C1 segment of cervical spinal cord (tissue), 14 donors: ENCODE measurements at places on chromosomes 4 and X.

DNA sequence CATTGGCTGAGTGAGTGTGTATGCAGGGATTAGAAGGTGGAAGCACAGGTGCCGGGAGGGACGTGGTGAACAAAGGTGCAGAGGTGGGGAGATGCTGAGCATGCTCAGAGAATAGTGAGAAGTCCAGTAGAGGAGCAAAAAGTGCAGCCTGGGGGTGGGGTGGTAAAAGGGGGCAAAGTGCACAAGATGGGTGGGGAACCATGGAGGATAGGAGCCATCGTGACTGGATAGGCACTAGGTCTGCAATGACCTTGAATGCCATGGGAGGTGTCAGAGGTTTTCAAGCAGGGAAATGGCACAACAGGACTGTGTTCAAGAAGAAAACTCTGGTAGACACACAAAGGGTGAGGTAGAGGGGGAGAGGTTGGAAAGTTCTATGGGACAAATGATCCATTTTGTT lies 6.6 kb upstream of the DDX3X start:
- DNase-seq: no peak

DNA sequence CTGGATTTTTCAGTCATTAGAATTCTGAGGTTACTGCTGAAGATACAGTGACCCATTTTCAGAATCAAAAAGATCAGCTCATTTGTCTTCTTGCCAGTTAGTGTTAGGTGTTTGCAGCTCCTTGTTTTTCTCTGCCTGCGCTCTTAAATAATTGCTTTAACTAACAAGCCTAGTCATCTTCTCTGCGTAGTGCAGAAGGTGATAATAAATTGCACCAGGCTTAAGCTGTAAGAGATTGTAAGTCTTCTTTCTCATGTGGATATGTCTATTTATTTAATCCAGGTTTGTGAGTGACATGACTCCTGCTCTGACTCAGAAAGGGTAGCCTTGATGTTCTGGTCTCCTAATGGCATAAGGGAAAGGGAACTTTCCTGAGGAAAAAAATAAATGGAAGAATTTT lies 167.2 kb downstream of the CEP135 start:
- no peak for DNase-seq

GRCh38 chrX:49884290-49884862 lies 5.1 kb downstream of the USP27X start:
- peak; percentile 11 for DNase-seq

DNA sequence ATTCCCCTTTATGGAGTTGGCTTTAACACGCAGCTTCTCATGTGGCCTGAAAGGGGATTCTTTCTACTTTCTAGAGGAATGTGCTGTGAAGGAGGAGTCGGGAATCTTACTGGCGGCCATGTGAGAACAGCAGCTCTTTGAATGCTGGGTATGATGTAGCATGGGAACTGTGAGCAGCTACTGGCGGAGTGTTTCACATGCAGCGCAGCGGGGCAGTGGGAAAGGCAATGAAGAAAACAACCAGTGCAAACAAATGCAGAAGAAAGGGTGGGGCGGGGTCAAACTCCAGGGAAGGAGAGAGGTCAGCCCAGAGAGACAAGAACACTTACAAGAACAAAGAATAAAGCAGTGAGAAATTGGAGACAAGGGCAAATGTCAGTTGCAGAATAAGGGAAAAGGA lies 363.8 kb upstream of the FTHL17 start:
- DNase-seq: peak; percentile 0

DNA sequence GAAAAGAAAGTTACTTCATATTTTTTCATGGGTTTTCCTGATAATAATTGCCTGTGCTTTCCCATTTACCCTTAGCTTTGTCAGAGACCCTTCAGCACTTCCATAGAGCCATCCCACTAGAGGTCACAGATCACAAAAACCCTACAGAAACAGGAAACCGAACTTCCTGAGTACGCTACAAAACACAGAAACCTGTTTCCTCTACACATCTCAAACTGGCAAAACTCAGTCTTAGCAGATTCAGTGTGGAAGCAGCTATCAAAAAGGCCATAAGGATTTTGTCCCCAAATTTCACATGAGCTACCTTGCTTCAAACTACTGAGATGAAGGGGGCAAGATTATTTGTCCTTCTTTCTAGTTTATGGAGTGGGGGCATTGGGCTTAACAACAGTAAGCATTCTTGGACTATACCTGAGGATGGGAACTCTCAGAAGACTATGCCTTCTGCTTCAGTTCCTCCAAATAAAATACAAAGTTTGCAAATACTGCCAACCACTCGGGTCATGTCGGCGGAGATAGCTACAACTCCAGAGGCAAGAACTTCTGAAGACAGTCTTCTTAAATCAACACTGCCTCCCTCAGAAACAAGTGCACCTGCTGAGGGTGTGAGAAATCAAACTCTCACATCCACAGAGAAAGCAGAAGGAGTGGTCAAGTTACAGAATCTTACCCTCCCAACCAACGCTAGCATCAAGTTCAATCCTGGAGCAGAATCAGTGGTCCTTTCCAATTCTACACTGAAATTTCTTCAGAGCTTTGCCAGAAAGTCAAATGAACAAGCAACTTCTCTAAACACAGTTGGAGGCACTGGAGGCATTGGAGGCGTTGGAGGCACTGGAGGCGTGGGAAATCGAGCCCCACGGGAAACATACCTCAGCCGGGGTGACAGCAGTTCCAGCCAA lies at the start of gene MMRN1:
Gene MMRN1 (plus strand): TSS at position 206 of the 902 bp plus-strand sequence. CDS start 118 bp downstream, at position 324.
- DNase-seq: no peak

DNA sequence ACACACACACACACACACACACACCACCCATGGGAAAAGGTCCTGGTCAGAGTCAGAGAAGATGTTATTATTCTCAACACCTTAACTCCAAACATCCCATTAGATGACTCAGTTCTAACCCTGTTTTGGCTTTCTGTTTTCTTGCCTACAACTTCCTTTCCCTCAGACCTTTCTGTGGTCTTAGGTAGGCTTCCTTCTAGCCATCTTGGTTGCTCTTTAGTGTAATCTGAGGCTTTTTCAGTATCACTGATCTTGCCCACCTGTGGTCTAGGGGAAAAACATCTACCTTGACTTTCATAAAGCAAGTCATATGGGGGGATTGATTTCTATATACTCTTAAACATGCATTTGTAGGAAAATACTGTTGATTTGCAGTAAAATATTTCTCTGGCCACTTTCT lies 56.9 kb downstream of the ATG4A start:
- no peak for DNase-seq

DNA sequence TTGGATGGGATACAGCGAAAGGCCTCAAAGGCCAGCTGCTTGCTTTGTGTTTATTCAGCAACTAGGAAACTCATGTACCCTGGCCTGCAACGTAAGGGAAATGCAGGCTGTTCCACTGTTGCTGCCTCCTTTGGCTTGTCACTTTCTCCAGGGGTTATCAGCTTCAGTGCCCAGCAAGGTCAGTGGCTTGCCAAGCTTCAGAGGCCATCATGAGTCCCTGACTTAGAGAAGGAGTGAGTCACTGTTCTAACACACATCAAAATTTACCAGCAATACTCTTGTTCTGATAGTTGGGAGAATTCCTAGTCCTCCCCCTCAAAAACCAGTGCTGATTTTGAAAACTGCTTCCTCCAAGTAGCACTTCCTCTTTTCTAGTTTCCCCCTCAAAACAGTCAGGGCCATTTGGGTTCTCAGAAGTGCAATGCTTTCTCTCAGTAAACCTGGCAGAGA lies 250.8 kb downstream of the ARHGAP24 start:
- DNase-seq: no peak

DNA sequence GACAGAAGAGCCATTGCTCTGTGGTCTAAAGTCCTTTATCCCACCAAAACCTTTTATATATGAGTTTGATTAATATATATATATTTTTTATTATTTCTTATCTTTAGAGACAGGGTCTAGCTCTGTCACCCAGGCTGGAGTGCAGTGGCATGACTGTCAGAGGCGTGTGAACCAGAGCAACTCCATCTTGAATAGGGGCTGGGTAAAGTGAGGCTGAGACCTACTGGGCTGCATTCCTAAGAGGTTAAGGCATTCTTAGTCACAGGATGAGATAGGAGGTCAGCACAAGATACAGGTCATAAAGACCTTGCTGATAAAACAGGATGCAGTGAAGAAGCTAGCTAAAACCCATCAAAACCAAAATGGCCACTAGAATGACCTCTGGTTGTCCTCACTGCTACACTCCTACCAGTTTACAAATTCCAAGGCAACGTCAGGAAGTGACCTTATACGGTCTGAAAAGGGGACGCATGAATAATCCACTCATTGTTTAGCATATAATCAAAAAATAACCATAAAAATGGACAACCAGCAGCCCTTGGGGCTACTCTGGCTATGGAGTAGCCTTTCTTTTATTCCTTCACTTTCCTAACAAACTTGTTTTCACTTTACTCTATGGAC lies 10.5 kb downstream of the TBCK start:
- no peak for DNase-seq
